Activated CD4-positive, CD25-positive, alpha-beta regulatory T cell treated with anti-CD3 and anti-CD28 coated beads, Interleukin-2, amount 50 U/mL, for 16 hours (primary cell): ENCODE measurements at places on chromosomes 4 and X.
A peak's percentile ranks its signal among the peaks of the same experiment; 100 is the strongest.

DNA sequence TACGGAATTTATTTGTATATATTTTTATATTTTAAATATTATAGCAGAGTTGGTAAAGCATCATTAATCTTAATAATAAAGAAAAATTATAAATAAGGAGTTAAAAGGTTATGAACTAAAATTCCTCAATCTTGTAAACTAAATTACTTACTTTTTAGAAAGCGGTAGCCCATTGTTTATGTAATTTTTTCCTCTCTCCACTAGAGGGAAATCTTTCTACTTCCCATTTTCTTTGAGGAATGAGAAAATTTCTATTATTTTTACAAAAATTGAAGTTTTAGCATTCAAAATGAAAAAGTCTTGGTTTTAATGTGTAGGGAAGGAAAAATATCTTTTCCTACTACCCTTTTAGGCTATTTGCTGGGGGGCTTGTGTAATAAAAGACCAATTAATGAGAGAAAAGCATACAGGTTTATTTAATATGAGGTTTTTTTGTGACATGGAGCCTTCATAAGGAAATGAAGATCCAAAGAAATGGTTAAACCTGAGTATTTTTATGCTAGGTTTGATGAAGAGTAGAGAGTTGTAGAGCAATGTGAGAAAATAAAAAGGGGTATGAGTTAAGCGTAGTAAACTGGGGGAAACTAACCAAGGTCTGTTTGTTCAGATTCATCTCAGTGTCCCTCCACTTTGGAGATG, 68.7 kb upstream of the ADAD1 start:
- no peak for DNase-seq

- DNase-seq, result no peak
Observed at GRCh38 chrX:78333521-78333920, 6.1 kb upstream of the CYSLTR1 start.

- DNase-seq, result no peak
Observed at GRCh38 chr4:105246712-105247111, 100.0 kb downstream of the TET2 start.

- no peak for DNase-seq
Observed at GRCh38 chrX:33969105-33969504, 163.0 kb downstream of the FAM47A start.

GRCh38 chr4:48203819-48204218, 65.8 kb downstream of the TEC start:
- DNase-seq, result no peak

GRCh38 chr4:7811536-7812191, 128.0 kb downstream of the AFAP1 start:
- DNase-seq, result no peak

- no peak for DNase-seq
Observed at GRCh38 chrX:20857746-20858145, 516.5 kb upstream of the CNKSR2 start.

GRCh38 chrX:39309018-39309635, 507.9 kb downstream of the MID1IP1 start:
- DNase-seq, result peak; percentile 33

- no peak for DNase-seq
Observed at GRCh38 chrX:80174925-80175574, 160.5 kb downstream of the TBX22 start.
